CD4-positive, alpha-beta T cell treated with Interleukin-2 at 100 ng/mL for 4 hours (primary cell): ENCODE measurements at places on chromosomes 2 and 18.

- peak; percentile 46 for DNase-seq
These were observed at the start of gene NAB1 for GRCh38 chr2:190649035-190649797. Gene NAB1, plus strand, starts transcription at chr2:190649083. Its CDS starts 10,094 bp downstream, at chr2:190659177.

GRCh38 chr2:23476786-23477185, 91.8 kb downstream of the KLHL29 start:
- DNase-seq = no peak

DNA sequence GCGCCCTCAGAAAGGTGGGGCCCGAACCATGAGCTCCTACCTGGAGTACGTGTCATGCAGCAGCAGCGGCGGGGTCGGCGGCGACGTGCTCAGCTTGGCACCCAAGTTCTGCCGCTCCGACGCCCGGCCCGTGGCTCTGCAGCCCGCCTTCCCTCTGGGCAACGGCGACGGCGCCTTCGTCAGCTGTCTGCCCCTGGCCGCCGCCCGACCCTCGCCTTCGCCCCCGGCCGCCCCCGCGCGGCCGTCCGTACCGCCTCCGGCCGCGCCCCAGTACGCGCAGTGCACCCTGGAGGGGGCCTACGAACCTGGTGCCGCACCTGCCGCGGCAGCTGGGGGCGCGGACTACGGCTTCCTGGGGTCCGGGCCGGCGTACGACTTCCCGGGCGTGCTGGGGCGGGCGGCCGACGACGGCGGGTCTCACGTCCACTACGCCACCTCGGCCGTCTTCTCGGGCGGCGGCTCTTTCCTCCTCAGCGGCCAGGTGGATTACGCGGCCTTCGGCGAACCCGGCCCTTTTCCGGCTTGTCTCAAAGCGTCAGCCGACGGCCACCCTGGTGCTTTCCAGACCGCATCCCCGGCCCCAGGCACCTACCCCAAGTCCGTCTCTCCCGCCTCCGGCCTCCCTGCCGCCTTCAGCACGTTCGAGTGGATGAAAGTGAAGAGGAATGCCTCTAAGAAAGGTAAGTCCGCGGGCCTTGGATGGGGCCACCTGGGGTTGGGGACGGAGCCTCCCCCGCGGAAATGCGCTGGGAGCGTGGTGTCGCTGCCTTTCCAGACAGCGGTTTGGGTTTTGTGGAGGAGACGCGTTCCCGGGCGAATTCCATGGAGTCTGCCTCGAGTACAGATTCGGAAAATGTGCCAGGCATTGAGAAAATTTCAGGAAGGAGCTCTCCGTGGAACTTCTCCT, 559 bp downstream of the HOXD1 start:
- DNase-seq = no peak

GRCh38 chr18:42105394-42105793, 150.4 kb downstream of the PIK3C3 start:
- DNase-seq = no peak

- no peak for DNase-seq
These were observed 280.3 kb upstream of the ATP5MC3 start for GRCh38 chr2:175461839-175462238.

- no peak for DNase-seq
These were observed 178.6 kb upstream of the RBMS1 start for GRCh38 chr2:160672211-160672610.

DNA sequence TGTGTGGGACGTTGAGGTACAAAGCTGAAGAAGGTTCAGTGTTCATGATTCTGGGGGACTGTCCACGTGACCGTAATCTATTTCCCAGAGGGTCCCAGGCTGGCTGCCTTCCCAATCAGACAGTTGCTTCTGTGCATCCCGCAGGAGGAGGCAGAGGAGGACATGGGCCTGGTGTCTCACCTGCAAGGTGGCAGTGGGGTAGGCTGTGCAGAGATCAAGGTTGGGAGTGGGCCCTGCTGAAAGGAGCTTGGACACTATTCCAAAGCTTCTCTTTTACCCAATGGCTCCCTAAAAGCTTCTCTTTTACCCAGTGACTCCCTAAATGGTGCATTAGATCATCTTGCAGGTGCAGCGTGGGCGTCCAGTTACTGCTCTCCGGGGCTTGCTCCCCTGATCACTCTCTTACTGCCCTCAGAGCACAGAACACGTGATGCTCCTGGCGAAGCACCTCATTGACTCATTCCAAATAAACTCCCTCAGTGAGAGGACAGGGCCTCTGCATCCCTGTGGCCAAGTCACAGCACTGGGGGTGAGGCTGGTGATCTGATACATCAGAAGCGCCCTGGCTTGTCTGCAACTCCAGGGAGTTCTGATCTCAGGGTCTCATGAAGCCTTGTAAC, 41.5 kb downstream of the RNF144A start:
- DNase-seq = no peak

GRCh38 chr2:96523659-96524481, 12.7 kb upstream of the ARID5A start:
- DNase-seq = no peak

- DNase-seq = peak; percentile 3
These were observed 28.4 kb downstream of the AFF3 start for GRCh38 chr2:100113990-100114433.

DNA sequence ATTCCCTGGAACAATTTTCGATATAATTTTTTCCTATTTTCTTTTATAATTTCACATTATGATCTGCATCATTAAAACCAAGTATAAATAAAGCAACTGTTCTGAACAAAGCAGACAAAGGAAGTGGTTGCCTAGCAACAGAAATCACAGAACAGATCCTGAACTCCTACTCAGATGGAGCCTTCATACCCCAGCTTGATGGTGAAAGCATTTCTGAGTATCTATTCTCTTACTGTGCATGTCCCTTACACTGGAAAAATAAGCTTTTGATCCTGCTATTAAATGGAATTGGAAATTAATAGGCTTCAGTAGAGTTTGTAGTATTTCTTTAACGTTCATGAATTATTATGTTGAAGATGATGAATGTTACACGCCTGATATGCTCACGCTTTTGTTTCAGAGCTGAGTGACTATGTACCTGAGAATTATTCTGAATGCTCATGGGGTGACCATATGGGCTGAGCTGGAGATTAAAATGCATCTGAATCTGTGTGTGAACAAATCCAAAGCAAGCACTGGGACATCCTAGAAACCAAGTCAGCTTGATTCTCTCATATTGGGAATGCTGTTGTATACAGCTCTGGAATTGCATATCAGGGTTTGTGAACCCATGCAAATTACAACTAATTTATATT, 254.0 kb downstream of the KCNJ3 start:
- DNase-seq = no peak

DNA sequence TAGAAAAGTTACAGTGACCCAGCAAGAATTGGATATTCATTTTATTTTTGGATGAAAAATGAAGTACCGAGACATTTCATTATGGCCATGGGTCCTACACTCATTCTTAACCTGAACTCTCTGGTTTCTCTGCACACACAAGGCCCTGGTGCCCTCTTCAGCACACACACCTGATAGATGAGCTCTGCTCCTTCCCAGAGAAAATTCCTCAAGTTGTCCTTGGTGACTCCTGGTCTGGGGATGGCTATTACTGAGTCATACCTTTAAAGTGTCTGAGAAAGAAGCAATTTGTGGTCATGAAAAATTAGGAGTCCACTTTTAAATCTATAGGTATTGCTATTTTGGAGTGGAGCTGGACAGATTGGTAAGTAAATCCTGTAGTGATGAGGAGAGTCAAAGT, 311.5 kb downstream of the CDH2 start:
- no peak for DNase-seq

DNA sequence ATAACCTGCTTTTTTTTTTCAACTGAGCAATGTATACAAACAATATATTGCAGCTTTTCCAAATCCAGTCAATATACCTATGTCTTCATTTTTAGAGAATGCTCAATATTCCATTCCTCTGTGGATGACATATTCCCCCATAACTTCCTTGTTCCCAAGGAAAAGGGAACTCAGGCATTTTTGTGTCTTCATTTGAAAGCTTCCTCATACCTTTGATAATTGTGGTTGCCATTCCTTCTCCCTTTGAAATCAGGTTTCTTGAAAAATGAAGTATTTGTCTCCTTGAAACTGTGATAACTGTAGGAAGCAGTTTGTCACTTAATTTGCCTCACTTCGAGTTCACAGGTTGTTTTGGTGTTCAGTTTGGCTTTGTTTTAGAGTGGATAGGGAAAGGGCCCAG, 13.5 kb downstream of the ELAC1 start:
- no peak for DNase-seq

GRCh38 chr2:160510617-160511016, 17.0 kb upstream of the RBMS1 start:
- no peak for DNase-seq

DNA sequence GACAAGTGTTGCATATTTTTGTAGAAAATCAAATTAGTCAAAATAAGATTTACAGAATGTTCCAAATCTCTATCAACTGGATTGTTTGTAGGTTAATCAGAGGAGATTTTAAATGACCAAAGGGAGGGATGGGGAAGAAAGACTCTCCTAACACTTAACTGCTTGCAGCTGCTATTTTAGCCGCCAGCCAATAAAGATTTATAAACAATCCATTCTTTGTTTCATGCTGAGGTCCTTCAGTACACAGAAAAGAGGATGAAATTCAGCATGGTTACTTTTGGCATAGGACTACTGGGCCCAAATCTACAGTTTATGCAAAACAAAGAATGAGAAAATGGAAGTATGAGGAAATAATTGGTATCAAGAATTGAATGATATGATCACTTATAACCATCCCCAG, 86.4 kb upstream of the FN1 start:
- no peak for DNase-seq

- no peak for DNase-seq
These were observed 105.9 kb downstream of the RBMS1 start for GRCh38 chr2:160387558-160388262.

GRCh38 chr2:26652361-26653041, 11.3 kb upstream of the CIB4 start:
- DNase-seq = no peak

DNA sequence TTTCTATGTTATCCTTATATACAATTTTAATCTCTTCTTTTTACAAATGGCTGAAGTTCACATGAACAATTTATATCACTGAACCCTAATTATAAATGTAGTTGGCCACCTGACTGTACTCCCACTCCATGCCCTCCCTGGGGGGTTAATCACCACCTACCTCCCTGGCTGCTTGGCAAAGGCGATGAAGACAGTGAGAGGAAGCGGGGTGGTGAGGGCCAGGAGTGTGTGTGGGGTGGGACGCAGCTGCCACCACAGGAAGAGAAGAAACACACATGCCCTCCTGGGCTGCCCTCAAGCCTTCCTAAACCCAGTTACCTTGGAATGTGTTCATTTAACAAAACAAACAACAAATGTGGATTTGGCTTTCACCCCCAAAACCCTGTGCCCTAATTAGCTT, 87.0 kb upstream of the REV1 start:
- DNase-seq = no peak

DNA sequence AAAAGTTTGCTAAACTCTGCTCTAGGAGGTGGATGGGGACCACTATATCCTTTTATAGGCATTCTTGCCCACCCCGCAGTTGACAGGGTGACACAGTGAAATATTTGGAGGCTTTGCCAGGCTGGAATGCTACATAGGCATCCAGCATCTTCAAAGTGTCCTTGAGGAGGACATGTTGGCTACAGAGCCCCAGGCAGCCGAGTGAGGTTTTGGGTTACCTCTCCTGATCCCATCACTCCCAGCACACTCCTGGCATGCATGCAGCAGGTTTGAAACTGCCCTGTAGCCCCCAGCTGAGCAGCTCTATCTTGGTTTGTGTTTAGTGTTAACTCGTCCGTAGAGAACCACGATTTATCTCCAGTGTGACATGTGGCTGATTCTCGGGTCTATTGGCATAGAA, 7.3 kb downstream of the FOSL2 start:
- no peak for DNase-seq

DNA sequence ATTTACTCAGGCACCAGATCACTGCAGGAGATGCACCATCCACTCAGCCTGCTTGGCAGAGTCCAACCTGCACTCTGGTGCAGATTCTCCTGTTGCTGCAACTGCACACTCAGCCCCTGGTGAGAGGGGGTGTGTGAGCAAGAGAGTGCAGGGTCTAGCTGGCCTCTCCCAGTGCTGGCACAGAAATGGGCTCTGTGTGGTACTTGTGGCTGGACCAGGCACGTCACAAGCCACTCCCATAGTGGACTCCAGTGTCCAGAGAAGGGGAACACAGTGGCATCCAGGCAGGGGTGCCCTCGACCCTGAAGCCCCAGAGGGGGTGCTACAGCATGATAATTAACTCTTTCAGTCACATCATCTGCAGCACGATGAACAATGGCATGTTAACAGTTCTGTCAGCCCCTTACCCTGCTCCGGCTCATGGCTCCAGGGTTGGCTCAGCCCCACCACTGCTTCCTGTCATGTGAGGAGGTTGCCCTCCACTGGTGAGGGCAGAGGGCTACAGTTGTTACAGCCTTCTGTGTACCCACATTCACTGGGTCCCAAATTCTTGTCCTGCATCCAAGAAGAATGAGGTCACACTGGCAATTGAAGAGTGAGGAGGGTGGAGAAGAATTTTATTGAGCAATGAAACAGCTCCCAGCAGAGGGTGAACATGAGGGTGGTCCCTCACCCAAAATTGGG, 135.7 kb downstream of the EVA1A start:
- DNase-seq = no peak

GRCh38 chr2:84939426-84940087, 31.4 kb upstream of the KCMF1 start:
- DNase-seq = peak; percentile 84

DNA sequence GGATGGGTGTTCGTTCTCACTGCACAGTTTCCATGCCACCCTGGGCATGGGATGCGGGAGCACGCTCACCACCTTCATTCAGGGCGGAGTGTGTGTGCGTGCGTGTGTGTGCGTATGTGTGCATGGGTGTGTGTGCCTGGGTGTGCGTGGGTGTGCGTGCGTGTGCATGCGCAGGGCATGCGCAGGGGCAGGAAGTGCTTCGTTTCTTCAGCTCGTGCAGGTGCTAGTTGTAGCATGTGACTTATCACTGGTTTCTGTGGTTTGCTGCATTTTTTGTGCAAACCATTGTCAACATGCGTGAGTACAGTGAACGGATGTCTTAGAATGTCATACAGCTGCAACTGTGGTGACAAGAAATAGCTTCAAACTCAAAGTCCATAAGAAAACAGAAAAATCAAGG, 179.5 kb downstream of the PTGR3 start:
- DNase-seq = no peak

DNA sequence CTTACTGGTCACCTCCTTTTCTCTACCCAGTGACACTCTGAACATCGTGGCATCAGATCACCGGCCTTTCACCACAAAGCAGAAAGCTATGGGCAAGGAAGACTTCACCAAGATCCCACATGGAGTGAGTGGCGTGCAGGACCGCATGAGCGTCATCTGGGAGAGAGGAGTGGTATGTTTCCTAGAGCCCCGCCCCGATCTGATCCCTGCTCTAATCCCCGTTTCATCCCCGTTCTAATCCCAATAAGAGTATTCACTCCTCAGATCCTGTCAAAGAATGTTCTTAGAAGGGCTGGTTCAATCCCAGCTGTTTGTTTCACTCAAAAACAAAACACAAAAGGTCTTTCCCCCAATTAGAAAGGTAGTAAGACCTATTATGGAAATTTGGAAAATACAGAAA, 30.4 kb upstream of the MAPRE3 start:
- no peak for DNase-seq

GRCh38 chr2:12506846-12507245, 209.9 kb upstream of the TRIB2 start:
- DNase-seq = no peak
